T1000 (cell line): ENCODE measurements at places on chromosomes 6 and 20.

DNA sequence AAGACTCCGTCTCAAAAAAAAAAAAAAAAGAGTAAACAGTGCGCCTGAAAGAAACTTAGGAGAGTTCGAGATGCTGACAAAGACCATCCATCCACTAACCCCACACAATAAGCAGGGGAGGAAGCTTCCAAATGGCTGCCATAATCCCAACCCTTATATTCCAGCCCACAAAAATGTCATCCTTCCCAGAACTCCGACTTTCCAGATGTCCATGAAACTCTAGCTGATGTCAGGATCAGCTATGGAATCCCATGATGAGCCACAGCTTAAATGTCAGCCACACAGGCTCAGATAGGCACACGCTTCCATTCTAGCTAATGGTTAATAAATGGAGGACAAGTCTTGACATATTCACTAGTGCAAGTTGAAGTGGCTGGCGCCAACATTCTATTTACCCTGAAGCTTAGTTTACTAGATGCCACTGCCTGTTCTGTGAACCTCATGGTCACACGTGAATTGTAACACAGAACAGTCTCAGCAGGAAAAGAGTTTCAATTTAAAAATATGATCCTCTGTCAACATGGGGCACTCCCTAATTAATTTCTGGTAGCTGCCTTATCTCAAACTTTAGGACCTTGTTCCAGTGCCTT is 75.5 kb downstream of the FOXF2 start:
- DNase-seq, result no peak

GRCh38 chr6:27838058-27838944 is 73.9 kb downstream of the OR2B2 start:
- peak; percentile 46 for DNase-seq

- no peak for DNase-seq
Observed at GRCh38 chr6:119076173-119076572, 2.3 kb downstream of the FAM184A start.

DNA sequence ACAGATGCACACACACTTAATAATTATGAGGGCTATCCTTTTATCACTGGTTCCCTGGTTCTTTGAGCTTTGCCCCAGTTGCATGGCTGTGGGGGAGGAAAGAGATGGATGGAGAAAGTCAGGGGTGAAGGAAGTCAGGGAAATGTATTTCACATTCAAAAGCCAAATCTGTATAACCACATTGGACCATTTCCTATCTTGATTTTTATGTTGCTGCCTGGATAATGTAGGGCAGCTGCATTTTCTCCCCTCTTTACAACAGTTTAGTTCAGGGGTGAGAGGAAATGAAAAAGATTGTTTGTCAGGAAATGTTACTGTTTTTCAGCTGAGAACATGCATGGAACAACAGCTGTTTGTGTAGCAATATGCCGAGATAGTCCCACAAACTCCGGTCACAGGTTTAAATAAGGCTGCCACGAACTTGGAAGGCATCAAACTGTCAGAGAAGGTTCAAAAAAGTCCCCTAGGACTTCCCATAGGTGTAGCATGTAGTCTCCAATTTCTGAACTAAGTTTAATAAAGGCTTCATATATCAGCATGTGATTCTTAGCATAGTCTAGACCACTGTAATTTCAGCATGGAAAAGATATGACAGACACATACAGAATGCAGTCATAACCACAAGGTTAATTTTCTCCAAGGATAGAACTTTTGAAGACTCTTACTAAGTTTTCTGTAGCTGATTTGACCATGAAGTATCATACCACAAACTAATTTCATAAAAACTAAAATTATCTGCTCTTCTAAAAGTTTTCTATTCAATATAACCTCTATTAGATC is 82.1 kb upstream of the COL21A1 start:
- no peak for DNase-seq

DNA sequence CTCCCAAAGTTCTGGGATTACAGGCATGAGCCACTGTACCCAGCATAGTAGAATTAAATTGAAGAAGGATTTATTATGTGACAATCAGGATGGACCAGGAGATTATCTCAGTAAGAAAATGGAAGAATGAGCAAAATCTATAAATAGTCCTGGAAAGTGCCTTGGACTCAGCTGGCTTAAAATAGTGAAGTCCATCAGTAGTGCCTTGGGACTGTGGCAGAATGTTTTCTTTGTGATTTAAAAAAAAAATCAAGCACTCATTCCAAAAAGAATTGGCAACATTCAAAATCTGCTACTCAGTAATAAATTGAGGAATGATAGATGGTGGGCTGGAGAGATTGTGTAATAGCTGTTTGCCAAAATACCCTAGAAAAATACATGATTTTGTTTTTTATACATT is 37.0 kb upstream of the MAS1 start:
- DNase-seq, result no peak

- no peak for DNase-seq
Observed at GRCh38 chr20:59823491-59824259, 109.8 kb downstream of the SYCP2 start.

DNA sequence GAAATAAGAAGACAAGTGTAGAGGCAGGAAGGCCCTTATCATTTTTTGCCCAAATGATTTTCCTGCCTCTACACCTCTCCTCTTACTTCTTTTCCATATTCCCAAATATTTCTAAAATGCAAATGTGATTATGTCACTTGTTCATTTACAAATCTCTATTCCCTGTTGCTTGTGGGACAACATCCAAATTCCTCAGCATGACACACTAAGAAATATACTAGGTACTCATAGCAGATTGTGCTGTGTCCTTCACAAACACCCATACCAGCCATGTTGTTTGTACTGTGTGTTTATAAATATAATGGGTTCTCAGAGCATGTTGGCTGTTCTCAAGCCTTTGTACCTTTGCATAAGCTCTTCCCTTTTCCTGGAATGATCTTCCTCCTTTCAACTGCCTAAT is 17.7 kb upstream of the FYN start:
- no peak for DNase-seq

- no peak for DNase-seq
Observed at GRCh38 chr6:75386050-75386770, 101.6 kb upstream of the TMEM30A start.

DNA sequence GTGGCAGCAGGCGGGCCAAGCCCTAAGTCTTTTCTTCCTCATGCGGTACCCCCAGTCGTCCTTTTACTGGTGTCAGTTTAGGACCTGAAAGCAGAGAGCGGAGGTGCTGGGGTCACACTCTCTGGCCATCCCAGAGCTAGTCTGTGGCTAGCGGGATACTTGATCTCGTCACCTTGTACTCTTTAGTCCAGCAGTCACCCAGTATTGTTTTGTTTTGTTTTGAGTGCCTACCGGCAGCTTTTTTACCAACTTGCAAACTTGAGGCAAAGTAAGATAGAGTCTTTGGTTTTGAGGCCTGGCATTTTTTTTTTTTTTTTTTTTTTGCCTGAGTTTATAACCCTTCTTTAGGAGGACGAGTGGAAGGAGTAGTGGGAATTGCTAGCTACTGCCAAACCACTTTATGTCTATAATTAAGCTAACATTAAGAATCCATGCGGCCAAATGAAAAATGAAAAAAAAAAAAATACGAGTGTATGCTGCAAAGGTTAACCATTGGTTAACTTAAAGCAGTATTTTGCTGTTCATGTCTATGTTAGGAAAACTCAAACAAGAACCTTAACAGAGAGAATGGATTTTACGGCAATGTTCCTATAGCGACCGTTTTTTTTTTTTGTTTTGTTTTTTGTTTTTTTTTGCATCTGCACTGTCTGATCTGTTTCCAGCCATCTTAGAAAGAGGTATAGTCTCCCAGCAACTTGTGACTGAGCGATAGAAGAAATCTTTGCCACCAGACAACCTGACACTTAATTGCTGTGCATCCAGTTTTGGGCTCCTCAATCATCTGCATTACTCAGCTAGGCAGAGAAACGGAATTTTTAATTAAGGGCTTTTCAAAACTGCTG is 56.9 kb downstream of the FAM217A start:
- no peak for DNase-seq

DNA sequence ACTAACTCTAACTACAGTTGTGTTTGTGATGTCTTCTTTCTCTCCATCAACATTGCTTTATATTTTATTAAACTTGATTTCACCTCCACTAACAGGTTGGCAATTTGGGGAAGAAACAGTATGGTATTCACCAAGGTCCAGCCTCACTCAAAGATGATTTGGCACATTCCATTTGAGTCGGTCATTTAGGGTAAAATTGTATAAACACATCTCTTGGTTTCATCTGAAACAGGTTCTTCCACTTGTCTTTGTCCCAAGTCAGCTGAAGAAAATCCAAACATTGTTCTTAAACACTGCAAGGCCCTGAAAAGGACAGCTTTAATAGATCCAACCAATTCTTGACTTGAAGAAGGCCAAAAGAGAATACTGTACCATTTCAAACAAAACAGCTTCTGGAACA is 104.9 kb upstream of the NT5E start:
- no peak for DNase-seq

GRCh38 chr6:150710236-150710635 is 110.6 kb downstream of the PLEKHG1 start:
- DNase-seq, result no peak

- no peak for DNase-seq
Observed at GRCh38 chr6:18352842-18353241, 34.3 kb upstream of the RNF144B start.

- no peak for DNase-seq
Observed at GRCh38 chr6:34692280-34692679, 4.3 kb downstream of the ILRUN start.

GRCh38 chr20:57760698-57761412 is 51.0 kb upstream of the PMEPA1 start:
- no peak for DNase-seq

- no peak for DNase-seq
Observed at GRCh38 chr6:14880677-14881076, 365.2 kb upstream of the JARID2 start.

DNA sequence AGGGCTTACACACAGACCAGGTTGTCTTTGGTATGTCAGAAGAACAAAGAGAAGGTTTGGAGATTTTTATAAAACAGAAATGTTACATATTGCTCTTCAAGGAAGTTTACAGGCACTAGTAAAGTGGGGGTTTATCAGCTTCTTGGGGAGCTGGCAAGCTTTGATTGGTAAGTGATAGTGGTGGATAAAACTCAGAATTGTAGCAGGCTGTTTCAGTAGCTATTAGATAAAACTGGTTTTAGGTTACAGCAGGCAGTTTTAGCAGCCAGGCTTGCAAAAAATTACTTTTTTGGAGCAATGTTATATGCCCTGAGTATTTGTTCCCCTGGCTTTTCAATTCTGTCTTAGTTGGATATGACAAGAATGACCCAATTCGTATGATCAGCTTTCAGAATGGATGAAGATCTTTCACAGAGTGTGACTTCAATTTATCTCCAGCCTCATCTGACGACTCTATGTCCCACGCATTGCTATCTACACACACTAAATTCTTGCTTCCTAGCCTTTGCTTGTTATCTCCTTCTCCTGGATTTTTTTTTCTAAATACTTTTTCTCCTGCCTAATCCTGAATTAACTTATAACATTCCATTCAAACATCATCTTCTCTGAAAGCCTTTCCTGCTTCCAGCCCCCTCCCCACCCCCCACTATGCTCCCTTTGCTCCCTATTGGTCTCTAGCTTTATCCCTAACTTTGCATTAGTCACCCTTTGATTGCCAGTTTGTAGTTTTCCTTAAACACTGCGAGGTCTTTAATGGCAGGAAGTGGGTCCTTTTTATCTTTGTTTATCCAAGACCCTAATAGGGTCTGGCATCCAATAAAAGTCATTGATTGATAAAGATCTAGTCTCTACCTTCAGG is 1.0 kb upstream of the TOMM34 start:
- no peak for DNase-seq

DNA sequence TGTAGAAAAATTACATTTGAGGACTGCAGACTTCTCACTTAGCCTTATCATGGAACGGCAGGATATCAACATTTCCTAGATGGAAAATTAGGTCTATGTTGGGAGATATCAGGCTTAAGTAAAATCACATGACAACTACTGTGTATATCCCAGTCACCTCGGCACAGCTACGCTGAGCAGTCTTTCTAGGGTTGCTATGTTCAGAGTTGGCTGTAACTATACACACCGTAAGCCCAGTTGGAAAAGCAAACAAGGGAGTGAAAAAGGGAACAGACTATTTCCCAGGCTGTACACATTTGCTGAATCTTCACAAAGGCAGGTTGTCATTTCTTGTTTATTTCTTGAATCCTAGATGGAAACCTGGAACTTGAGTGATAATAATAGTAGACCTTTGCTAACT is 80.7 kb upstream of the PTPRK start:
- no peak for DNase-seq

DNA sequence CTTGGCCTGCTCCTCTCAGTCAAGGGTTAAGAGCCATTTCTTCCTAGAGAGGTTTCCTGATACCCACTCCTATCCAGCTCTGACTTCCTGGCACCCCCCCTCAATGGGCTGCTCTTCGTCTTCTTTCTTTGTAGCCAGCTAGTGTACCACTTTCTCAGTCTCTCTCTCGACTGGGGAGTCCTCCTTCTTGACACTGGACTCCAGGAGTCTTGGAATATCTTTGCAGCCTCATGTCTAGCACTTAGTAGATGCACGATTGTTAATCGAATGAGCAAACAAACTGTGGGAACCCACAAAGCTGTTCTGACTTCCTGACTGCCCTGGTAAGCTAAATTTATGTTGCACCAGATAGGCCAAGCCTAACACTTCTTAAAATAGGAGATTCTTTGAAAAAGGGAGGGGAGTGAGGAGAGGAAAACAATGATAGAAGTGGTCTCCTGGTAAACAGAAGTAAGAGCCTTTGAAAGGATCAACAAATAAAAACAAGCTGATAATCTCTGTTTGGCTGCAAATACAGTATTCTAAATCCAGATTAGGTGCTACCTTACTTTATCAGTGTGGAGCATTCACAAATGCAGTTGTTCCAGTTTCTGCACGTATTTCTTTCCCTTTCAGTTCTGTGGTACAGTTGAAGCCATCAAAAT is 160.1 kb upstream of the CITED2 start:
- no peak for DNase-seq

- DNase-seq, result no peak
Observed at GRCh38 chr20:61841966-61842365, 223.7 kb downstream of the TAF4 start.

- no peak for DNase-seq
Observed at GRCh38 chr6:89215391-89215790, 1.8 kb downstream of the GABRR1 start.

- no peak for DNase-seq
Observed at GRCh38 chr6:169288591-169288990, 34.9 kb upstream of the THBS2 start.

DNA sequence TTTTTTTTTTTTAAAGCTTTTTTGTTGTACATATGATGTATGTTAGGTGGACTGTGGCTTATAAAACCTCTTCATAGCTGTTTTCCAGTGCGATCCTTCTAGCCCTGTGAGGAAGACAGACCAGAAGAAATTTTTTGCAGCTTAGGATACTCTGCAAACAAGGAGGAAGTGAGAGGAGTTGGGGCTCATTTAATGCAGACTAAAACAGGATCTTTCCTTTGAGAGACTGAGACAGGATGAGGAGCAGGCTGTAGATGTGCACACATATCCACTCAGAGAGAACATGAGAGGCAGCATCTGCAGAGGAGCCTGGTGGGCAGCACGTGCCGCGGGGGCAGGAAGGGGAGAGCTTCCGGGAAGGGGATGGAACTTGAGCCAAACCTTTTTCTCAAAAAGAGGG is 45.7 kb downstream of the PPARD start:
- no peak for DNase-seq

GRCh38 chr6:24376871-24377270 is 19.0 kb upstream of the DCDC2 start:
- DNase-seq, result no peak
